ENCODE measurements at places on chromosomes 6 and 20.

GRCh38 chr20:13009682-13010406 is 1.1 kb downstream of the SPTLC3 start:
- DNase-seq, result no peak

- no peak for DNase-seq
Measured at GRCh38 chr20:13331536-13331935, 110.5 kb downstream of the ISM1 start.

GRCh38 chr6:105212587-105212986 is 32.8 kb upstream of the POPDC3 start:
- no peak for DNase-seq

GRCh38 chr20:2519115-2519809 is 10.5 kb upstream of the ZNF343 start:
- DNase-seq, result no peak

DNA sequence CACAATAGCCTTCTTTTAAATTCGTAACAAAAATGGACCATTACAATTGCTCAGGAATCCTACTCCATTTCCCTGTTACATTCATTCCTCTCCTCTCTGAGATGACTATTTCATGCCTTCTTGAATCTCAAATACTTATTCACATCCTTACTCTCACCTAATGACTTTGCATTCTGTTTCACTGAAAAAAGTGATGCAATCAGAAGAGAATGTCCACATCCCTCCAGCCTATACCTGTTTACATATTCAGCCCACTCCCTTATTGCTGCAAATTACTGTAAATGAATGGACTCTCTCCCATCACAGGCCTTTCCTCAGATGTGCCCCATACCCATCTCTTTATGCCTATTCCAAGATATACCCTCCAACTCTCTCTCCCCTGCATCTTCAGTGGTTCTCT is 8.6 kb downstream of the TAAR1 start:
- no peak for DNase-seq

DNA sequence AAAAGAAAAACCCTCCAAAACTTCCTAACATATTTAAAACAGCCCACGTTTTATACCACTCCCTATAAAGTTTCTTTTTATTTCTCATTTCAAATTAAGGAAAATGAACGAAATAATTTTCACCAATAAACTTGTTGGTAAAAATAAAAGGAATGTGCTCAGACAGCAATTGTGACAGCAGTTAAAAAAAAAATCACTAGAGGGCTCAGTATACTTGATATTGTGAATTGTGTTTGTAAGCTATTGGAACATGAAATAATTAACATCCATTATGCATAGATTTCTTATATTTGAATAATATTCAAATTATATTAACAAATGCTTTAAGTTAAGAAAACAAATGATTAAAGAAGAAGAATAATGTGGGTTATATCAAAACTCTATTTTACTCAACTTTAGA is 105.5 kb downstream of the ASCC3 start:
- no peak for DNase-seq

DNA sequence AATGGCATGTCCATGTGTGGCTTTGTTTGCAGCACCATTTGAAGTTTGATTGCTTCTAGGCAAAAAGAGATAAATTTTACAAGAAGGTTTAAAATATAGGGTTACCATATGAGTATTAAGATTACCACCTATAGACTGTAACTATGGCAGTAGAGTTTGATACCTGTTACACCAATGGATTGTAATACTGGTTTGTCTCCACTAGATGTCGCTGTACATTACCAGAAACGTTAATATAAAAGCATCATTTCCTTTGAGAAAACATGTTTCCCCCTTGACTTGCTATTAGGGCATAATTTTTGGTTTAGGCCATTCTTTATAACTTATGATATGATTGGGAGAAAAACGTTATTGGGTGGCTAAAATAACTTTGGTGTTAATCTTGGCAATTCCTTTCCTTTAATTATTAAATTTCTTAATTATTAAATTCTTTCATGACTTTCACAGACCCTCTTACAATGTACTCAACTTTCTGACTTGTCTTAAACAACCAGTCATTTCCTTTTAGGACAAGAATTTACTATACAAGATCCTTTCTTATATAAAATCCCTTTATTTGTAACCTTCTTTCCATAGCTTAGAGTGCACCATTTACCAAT is 42.8 kb downstream of the HLA-DPB1 start:
- DNase-seq, result no peak

GRCh38 chr6:97138581-97138980 is 144.4 kb downstream of the MMS22L start:
- DNase-seq, result no peak

GRCh38 chr20:25539742-25540672 is 45.3 kb downstream of the NINL start:
- DNase-seq, result no peak

DNA sequence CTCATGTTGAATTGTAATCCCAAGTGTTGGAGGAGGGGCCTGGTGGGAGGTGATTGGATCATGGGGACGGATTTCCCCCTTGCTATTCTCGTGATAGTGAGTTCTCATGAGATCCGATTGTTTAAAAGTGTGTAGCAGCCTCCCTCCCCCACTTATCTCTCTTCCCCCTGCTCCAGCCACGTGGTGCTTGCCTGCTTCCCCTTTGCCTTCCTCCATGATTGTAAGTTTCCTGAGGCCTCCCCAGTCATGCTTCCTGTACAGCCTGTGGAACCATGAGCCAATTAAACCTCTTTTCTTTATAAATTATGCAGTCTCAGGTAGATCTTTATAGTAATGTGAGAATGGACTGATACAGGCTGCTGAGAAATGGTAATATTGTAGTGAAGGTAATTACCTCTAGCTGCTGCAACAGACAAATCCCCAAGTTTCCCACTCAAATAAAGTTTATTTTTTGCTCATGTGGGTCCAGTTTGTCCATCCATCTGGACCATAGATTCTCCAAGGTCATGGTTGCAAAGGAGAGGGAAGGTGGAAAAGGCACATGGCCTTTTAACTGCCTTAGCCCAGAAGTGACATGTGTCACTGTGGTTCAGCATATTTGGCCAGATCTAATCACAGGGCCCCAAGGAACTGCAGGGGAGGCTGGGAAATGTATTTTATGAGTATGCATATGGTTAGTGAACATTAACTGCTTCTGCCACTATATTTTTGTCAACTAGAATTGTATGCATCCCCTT is 89.2 kb downstream of the TRMT11 start:
- DNase-seq, result no peak

DNA sequence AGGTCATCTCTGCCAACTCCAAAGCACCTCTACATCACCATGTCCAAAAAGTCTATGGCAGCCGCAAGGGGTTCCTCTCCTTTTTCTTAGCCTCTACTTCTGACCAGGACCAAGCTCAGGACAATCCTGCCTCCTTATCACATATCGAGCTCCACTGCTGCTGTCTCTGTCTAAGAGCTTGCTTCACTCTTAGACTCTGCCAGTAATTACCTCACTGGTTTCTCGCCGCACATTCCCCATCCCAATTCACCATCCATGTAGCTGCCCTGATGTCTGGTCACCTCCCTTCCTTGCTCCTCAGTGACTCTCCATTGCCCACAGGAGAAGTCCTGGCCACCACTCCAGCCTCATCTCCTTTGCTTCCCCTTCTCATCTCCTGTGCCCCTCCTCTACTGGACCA is 24.1 kb upstream of the PI16 start:
- DNase-seq, result no peak

DNA sequence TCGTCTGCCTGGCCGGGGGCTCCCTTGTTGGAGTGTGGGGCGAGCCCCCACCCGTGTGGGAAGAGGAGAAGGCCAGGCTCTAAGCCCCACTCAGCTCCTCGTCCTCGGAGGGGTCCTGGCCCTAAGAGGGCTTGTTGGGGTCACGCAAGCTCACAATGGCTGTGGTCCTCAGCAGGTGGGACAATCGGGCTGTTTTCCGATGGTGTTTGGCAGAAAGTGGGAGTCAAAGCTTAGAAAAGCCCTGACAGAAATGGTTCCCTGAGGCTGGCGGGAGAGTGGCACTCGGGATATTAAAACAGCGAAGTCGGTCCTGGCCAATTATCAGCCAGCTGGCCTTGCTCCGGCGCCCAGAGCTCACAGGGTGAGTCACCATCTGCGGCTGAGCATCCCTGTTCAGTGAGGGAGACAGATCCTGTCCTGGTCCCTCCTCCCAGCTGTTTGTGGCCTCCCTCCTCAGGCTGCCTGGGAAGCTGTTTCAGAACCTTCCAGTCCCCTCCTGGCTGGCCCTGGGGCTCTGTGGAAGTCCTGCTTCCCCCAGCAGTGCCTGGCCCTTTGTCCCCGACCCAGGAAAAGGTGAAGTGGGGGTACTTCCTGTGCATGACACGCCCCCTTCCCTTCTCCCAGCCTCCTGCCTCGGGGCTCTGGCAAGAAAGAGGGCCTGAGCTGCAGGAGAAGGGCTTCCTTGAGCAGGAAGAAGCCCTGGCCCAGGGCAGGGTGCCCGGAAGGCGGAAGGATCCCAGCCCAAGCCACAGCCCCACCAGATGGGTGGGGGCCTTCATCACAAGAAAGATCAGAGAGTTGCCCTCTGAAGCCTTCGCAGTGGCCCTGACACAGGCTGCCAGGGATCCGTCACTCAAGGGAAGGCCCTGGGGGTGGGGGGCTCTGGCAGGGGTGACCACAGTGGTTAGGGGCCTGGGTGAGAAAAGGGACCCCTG is 53.6 kb upstream of the BHLHE23 start:
- DNase-seq, result no peak

DNA sequence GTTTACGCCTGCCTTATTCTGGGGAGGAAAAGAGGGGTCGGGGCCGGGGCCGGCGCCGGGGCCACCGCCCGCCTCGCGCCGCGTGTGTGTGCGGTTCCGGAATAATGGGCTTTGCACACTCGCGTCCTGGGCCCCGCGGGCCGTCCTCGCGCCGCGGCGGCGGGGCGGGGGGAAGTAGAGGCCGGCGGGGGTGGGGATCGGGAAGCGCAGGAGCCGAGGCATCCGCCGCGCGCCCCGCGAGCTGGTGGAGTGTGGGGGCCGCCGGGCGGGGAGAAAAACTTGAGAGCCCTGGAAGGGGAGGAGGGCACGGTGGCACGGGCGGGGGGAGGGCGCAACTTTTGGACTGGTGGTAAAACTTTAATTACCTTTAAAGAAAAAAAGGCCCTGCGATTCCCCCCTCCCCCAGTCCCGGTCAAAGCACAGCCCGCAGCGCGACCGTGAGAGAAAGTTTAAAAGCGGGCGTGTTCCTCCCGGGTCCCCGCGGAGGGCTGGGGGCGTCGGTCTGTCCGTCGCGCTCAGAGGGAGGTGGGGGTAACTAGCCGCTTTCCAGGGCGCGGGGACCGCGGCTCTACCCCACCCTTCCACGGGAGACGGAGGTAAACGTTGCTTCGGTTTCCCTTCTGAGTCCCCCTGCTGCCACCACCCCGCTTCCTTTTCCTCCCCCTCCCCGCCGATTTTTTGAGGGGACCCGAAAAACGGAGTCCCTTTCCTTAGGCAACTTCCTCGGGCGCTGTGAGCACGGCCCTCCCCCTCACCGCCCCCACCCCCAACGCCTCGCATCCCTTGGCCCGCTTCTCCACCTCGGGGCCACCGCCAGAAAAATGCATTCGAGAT is 1.9 kb downstream of the L3MBTL3 start:
- DNase-seq, result no peak

GRCh38 chr6:16421462-16421960 is 183.1 kb downstream of the GMPR start:
- no peak for DNase-seq

DNA sequence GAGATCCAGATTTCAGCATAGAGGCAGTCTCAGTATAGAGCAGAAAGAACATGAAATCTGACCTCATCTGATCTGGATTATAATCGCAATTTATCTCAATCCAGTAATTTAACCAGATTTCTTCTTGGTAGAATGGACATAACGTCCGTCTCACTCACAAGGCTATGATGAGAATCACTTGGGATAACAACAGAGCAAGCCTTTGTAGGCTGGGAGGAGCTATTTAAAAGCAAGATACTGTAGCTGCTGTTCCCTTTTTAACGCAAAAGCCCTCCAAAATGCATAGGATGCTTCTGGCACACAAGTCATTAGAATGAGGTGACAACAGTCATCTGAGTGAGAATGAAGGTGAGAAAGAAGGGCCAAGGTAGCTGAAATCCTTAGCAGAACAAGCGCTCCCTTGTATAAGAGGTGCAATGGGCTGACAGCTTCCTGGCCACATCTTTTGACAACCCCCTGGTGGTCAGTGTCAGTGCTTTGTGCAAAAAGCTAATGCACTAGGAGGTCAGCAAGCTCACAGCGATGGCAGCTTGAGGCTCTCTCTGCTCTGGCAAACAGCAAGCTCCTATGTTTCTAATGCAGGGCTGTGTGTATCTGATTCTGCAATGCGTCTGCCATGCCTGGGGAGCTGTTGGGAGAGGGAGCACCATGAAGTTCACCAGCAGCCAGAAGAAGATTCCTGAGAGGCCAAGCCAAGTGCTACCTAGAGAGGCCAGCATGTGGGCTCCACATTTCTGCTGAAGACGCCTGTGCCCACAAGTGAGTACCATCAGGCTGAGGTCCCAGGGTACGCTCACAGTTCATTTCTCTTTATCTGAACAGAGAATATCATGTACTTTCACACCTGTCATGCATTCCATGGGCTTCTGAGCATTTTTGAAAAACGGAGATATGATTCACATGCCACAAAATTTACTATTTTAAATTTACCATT is 16.2 kb downstream of the METTL24 start:
- DNase-seq, result no peak

DNA sequence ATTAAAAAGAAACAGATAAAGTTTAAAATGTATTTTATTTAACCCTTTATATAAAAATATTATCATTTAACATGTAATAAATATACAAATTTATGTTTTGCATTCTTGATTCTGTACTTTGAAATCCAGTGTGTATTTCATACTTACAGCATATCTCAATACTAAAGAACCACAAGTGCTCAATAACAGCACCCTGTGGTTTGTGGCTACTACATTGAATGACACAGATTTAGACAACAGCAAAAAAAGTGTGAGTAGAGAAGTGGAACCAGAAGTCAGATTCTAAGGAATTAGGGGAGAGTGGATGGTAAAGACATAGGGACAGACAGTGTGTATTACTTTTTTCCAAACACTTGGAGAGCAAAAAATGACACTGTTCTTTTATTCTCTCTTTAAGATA is 524.5 kb downstream of the BMP2 start:
- DNase-seq, result no peak

DNA sequence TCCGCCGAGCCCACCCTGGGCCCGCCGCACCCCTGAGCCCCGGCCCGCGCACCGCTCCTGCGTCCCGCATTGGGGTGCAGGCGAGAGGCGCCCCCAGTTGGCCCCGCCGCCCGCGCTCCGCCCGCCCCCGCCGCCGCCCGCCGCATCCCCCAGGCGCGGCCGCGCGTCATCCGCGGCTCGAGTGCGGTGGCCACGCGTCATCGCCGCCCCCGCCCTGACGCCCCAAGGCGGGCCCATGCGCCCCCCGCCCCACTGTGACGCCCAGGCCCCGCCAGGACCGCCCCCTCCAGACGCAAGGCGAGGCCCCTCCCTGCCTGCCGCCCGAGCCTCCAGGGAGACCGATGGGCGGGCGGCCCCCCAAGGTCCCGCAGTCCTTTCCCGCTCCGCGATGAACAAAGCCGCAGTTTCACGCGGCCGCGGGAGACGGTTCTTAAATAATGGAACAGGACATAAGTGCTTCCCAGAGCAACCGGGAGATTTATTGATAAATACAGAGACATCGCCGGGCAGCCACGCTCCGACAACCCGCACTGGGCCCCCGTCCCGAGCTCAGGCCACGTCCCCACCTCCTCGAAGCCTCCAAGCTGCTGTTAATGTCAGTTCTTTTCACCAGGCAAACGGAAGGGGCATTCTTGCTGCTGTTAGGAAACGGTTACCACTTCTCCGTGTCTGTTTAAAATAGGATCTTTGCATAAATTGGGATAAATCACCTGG is at the start of gene ANKRD60:
TSS of gene ANKRD60 (minus strand) at position 170 of the 714 bp plus-strand sequence. CDS start at position 170, 0 bp downstream.
- DNase-seq, result no peak
